NCI-H1436 treated with DMSO at 0.1 percent for 48 hours (cell line): ENCODE measurements at places on chromosomes 11 and 22.

DNA sequence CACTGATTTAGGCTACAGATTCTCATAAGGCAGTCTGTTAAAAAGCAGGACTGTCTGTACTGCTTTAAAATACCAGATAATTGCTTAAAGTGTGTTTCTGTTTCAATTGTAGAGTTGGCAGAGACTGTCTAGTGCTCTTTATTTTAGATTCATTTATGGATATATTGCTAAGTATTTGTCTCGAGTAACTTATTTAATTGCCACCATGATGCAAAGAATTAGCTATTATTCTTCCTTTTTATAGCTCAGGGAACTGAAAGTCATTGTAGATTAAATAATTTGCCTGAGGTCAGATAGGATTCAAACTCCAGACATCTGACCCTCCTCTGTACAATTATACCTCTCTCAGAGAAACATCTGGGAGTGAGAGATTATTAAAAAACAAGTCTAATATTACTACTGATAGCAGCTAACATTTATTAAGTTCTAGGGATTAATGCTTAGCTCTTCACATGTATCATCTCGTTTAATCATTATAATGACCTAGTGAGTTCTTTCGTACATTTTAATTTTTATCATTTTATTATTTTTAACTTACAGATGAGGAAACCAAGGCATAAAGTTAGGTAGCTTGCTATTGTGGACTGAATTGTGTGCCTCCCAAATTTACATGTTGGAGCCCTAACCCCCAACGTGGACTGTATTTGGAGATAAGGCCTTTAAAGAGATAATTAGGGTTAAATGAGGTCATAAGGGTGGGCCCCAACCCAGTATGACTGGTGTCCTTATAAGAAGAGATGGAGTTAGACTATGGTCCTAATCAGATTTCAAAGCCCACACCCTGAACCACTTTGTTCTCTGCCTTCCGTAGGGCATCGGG lies 19.7 kb upstream of the RAG2 start:
- no peak for DNase-seq

DNA sequence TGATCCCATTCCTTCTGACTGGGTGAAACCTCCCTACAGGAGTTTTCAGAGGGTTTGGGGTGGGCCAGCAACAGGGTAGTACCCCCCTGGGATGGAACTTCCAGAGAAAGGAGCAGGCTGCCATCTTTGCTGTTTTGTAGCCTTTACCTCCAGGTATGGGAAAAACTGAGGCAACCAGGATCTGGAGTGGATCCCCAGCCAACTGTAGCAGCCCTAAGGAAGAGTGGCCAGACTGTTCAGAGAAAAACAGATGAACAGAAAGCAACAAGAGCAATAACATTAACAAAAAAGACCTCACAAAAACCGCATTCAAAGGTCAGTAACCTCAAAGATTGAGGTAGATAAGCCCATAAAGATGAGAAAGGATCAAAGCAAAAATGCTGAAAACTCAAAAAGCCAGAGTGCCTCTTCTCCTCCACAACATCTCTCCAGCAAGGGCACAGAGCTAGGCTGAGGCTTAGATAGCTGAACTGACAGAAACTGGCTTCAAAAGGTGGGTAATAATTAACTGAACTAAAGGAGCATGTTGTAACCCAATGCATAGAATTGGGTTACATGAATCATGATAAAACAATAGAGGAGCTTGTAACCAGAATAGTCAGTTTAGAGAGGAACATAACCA lies 1288.6 kb upstream of the CNTN5 start:
- DNase-seq: no peak

DNA sequence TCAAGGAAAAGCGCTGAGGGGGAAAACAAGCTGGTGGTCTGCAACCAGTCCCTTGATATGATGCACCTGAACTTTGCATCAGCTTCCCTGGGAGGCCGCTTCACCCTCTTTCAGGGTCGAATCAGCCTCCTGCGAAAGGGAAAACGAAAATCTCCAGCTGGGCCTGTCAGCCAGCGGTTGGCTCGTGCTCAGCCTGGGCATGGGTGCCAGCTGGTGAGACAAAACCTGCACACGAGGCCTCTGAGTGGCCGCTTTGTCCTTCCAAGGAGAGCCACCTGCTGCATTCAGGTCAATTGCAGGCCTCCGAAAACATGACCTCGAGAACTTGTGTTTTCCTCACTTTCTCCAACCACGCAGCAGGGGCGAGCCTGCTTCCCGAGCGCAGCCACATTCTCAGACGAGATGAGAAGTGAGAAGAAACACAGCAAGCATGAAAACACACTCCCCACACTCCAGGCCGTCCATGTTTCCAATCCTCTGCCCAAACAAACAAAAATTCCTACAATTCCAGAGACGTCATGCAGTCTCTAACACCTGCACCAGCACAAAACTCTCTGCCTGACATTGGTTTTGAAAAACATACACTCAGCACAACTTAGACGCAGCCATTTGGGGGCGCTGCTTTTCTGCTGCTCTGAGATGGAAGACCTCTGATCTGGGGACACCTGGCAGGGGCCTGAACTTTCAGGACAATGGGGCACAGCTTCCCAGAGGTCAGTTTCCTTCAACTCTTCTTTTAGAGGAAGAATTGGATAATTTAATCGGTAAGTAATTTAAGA lies 77.1 kb downstream of the DHCR7 start:
- DNase-seq: no peak

DNA sequence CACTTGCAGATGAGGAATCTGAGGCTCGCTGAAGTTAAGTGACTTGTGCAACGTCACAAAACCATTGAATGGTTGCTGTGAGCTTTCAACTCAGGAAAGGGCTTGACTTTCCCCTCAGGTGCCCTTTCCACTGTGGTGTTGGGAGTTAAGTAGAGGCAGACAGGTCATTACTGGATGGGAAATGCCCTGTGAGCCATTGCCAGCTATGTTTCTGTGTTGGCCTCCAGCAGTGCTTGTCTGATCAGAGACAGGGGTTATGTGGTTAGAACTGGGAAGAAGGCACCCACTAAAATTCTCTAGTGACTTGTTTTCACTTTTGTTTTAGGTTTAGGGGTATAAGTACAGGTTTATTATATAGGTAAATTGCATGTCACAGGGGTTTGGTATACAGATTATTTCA lies 96.6 kb downstream of the FDX1 start:
- no peak for DNase-seq

- no peak for DNase-seq
These were observed 5.8 kb upstream of the NUP50 start for GRCh38 chr22:45157907-45158306.

DNA sequence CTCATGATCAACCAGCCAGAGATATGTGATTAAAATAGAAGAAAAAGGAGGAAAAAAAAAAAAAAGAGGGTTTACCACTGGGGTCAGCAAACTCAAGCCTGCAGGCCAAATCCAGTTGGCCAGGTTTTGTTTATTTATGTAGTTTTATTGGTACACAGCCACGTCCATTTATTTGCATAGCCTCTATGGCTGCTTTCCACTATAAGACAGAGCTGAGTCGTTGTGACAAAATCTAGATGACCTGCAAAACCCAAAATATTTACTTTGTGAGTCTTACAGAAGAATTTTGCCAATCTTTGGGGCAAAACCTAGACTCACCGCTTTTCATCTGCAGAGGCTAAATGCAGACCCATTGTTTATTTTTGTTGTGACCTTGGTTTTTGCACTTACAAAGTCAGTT lies 87.1 kb downstream of the TENM4 start:
- DNase-seq: no peak
